T-helper 17 cell (primary cell): ENCODE measurements at places on chromosomes 5 and 9.

GRCh38 chr9:133552236-133552635 is 17.7 kb downstream of the ADAMTSL2 start:
- DNase-seq = no peak

- peak; percentile 29 for DNase-seq
These were observed 732 bp downstream of the PBX3 start for GRCh38 chr9:125747765-125748445.

DNA sequence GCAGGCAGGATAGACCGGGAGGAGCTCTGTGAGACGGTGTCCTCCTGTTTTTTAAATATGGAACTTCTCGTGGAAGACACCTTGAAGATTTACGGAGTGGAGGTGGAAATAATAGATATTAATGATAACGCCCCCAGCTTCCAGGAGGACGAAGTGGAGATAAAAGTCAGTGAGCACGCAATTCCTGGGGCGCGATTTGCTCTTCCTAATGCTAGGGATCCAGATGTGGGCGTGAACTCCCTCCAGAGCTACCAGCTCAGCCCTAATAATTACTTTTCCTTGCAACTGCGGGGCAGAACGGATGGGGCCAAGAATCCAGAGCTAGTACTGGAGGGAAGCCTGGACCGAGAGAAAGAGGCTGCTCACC is 621 bp downstream of the PCDHGA11 start:
- no peak for DNase-seq

GRCh38 chr5:156182174-156182967 is 144.6 kb upstream of the SGCD start:
- no peak for DNase-seq

- DNase-seq = no peak
These were observed 8.9 kb upstream of the CER1 start for GRCh38 chr9:14731294-14731981.

DNA sequence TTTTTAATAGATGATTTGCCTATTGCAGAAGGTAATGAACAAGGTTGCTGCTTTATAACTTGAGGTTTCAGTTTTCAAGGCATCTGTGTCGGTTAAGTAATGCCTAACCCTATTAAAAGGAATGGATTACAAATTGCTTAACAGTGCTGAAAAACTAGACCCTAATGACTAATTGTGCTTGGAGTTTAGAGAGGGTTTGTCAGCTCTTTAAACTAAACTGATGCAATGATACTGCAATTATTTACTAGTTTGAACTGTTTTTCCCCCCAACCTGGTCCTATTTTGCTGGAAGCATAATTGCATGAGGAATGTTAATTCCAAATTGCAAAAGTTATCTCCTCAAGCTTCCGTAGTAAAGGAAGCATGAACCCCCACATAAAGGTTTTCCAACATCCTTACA is 39.3 kb upstream of the TLX3 start:
- DNase-seq = no peak
